ENCODE measurements at places on chromosomes 6 and 20.

- DNase-seq: no peak
Measured at GRCh38 chr6:51866867-51867266, 220.5 kb downstream of the PKHD1 start.

DNA sequence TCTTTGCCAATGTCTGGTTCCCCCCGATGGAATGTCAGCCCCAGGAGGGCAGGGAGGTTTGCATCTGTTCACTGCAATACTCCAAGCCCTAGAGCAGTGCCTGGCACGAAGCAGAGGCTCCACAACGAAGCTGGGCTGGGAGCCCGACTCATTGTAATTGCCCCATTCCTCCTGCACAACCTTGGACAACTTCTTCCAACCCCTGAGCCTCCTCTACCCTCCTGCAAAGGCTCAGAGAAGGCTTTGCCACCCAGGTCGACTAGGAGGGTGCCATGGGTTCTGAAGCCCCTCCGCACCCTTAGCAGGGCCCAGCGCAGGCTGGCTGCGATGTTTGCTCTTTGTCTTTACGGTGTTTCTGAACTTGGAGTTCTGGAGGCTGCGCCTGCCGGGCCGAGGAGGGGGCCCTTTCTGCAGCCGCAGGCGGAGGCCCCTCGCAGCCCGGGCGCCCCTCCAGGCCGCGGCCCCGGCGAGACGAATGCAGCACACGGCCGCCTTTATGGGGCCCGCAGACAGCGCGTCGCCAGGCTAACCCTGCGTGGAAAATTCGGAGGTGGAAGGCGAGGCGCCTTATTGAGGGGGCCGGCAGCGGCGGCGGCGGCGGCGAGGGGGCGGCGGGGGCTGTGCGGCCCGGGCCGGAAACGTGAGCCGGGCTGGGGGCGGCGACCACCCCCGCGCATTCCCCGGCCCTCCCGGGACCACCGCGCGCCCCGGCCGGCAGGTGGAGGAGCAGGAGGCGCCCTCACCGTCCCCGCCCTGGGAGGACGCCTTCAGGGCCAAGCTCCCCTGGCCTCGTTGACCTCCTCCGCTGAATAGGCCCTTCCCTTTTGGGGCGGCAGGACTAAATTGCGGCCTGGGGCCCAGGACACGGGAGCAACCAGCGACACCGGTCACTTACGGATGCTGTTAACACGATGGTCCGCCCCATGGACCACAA is 27.0 kb downstream of the SNAI1 start:
- no peak for DNase-seq

- DNase-seq: no peak
Measured at GRCh38 chr6:32108094-32108627, 977 bp downstream of the TNXB start.

DNA sequence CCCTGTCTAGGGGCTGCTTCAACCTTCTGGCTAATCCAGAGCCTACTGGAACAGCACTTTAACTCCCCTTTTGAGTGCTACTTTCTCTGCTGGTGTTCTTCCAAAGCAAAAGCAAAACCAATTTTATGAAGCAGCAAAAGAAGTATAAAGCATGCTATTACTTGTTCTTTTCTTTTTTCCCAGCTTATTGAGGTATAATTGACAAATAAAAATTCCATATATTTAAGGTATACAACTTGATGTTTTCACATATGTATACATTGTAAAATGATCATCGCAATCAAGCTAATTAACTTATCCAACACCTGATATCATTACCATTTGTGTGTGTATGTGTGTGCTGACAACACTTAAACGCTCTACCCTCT is 14.9 kb downstream of the ID4 start:
- no peak for DNase-seq

- no peak for DNase-seq
Measured at GRCh38 chr20:48846516-48847492, 19.0 kb upstream of the PREX1 start.

GRCh38 chr6:152204591-152204990 is 397.1 kb downstream of the ESR1 start:
- no peak for DNase-seq

DNA sequence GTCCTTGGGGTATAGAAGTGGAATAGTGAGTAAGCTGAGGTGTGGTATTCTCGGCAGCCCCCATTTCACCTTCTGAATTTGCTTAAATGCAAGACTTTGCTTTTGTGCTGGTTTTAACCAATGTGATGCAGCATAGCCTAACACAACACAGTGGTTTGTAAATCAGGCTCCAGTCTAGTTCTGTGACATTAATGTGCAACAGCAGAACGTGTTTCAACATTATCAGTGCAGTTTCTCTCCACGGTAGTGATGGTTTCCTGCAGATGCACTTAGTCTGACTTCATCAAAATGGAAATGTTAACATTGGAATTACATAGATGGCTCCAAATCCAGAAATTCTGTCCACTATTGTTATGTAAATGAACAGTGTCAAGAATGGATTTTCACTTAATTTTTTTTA is 139.5 kb downstream of the ZFAND3 start:
- DNase-seq: no peak

- no peak for DNase-seq
Measured at GRCh38 chr6:73285674-73286283, 22.8 kb upstream of the KHDC1 start.

- no peak for DNase-seq
Measured at GRCh38 chr6:116443105-116443504, 18.1 kb upstream of the CALHM6 start.
